ENCODE measurements at places on chromosomes 6 and 20. TPM values are rescaled to one million over a fixed set of nuclear protein-coding genes. Genes with fewer than 3 reads are reported as not detected.

NRN1 gene
- 8.5 TPM for total RNA-seq

SLC25A27 gene
- total RNA-seq: 22.6 TPM

SAPCD1 gene
- 6.5 TPM for total RNA-seq

HTR1E gene
- total RNA-seq: not detected

APMAP gene
- 90.9 TPM for total RNA-seq

CD83 gene
- total RNA-seq: 4.0 TPM

NAA20 gene
- total RNA-seq: 72.8 TPM

CLPSL2 gene
- total RNA-seq: not detected

DNA sequence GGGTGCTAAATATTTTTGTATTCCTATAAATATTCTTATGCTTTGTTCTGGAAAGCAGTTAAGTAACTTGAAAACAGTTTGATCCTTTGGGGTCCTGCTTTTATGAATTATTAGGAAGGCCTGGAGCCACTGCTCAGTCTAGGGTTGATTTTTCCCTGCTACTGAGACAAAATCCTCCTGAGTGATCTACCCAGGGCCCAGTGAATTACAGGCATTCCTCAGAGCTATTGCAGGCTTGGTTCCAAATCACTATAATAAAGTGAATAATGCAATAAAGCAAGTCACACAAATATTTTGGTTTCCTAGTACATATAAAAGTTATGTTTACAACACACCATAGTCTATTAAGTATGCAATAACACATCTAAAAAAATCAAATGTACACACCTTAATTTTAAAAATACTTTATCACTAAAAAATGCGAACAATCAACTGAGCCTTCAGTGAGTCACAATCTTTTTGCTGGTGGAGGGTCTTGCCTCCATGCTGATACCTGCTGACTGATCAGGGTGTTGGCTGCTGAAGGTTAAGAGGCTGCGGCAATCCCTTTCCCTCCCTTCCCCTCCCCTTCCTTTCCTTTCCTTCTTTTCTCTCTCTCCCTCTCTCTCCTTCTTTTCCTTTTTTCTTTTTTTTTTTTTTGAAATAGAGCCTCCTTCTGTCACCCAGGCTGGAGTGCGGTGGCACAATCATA lies 43.0 kb downstream of the DNAAF9 start:
- no peak overlapping the region for H3K27ac ChIP-seq
- H3K4me1 ChIP-seq: no peaks in the 10 kb centered on the region
- DNase-seq: no peak
- H3K27me3 ChIP-seq: no peaks in the 10 kb centered on the region
- peaks cover 6% of the 10 kb centered on the region for H3K36me3 ChIP-seq

DNA sequence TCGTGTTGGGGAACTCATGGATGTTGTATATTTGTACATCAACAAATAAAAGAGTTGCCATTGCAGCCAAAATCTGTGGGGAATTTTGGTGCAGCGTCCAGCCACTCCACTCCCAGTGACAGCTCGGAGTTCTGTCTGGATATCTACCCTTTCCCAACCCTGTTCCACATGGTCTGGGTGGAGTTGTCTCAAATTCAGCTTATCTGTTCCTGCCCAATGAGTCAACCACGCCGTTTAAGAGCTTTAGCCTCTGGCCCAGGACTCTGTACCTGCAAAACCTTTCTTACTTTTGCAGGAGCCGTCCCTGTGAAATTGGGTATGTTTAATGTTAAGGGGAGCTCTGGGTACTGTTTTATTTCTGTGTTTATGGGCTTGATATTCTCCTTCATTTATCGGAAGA lies 33.9 kb upstream of the OVOL2 start:
- H3K4me3 ChIP-seq: no peak overlapping the region
- H3K4me1 ChIP-seq: no peaks in the 10 kb centered on the region
- DNase-seq: no peak
- no peaks in the 10 kb centered on the region for H3K36me3 ChIP-seq

DNA sequence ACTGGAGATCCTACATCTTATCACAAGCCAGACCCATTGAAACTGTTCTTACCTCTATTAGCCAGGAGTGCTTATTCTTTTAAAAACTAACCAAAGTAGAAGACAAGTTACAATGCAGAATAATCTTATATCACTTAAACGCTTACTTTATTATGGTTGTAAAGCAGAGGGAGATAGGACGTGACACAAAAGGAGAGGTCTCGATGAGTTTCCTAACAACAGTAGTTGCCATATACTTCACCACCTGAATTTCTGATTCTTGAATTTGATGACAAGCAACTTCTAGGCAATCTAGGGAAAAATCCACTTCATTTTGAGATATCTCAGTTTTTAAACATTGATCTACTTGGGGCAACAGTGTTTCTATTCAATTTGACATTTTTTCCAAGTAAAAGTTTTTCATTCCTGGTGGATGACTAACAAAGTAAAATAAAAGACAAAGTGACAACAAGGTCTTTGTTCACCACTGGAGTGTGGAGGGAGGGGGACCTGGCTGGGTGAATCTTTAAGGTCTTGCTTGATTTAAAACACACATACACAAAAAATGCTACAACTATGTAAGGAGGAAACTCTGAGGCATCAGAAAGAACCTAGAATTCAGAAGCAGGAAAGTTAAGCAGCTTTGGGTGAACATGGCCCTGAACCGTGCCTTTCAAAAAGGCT lies 110.9 kb downstream of the SMLR1 start:
- no peak overlapping the region for H3K27ac ChIP-seq
- DNase-seq: no peak
- H3K4me3 ChIP-seq: no peak overlapping the region
- H3K27me3 ChIP-seq: no peaks in the 10 kb centered on the region

DNA sequence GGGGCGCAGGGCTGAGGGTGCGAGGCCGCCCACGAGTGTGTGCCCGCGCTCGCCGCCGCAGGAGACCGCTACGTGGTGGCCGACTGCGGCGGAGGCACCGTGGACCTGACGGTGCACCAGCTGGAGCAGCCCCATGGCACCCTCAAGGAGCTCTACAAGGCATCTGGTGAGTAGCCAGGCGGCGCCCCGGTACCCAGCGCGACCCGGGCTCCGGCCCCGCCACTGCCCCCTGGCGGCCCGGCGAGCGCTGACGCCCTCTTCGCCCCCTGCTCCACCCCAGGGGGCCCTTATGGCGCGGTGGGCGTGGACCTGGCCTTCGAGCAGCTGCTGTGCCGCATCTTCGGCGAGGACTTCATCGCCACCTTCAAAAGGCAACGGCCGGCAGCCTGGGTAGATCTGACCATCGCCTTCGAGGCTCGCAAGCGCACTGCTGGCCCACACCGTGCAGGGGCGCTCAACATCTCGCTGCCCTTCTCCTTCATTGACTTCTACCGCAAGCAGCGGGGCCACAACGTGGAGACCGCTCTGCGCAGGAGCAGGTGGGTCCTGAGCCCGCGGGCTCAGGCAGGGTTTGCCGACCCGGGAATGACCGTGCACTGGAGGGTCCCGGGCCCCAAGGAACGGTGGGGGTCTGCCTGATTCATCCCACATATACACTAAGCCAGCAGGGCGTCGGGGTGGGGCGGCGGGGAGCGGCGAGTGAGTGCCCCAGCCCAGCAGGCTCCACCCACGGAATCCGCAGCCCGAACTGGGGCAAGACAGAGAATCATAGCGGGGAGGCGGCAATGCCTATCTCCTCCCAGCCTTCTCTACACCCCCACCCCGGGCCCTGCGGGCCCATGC lies 17.4 kb downstream of the HSPA12B start:
- peak; percentile 70 for DNase-seq
- no peaks in the 10 kb centered on the region for H3K4me1 ChIP-seq
- no peak overlapping the region for H3K4me3 ChIP-seq
- H3K27me3 ChIP-seq: no peaks in the 10 kb centered on the region
- H3K27ac ChIP-seq: no peak overlapping the region
- H3K36me3 ChIP-seq: no peaks in the 10 kb centered on the region

DNA sequence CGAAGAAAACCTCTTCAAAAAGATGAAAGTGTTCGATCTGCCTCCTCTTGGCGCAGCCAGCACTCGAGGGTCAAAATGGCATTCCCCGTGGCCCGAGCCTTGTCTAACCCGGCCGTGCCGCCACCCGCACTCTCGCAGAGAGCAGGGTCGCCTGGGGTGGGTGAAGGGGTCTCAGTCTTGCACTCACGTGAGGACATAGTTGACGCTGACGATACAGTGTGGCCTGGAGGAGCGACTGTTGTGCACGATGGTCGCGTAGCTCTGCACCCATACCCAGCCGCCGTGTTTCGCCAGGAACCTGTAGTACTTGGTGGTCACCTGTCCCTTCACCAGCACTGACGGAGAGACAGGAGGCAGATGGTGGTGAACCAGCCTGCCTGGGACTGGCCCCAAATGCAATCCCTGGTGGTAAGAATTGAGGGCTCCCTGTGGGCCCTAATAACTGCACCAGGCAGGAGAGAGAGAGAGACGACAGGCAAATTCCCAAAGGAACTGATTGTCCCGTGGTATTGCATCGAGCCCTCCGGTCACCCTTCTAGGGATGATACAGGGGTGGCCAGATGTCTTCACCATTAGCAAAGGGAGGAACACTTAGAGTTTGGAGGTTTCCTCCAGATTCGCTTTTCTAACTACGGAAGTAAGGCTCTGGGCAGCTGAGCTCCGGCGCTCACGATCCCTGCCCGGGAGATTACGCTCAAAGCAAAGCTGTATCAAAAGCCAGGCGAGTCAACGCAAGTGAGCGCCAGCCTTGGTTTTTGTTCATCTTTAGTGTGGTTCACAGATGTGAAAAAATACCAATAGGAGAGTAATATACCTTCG lies 17.4 kb downstream of the SIM1 start:
- peak overlapping the region; percentile 69 for H3K27ac ChIP-seq
- no peaks in the 10 kb centered on the region for H3K36me3 ChIP-seq
- H3K4me1 ChIP-seq: peaks cover 13% of the 10 kb centered on the region
- peaks cover 49% of the 10 kb centered on the region for H3K27me3 ChIP-seq
- no peak overlapping the region for H3K4me3 ChIP-seq
- DNase-seq: peak; percentile 49

- H3K4me3 ChIP-seq: no peak overlapping the region
- H3K36me3 ChIP-seq: no peaks in the 10 kb centered on the region
- DNase-seq: peak; percentile 88
- peaks cover 6% of the 10 kb centered on the region for H3K27me3 ChIP-seq
- peaks cover 3% of the 10 kb centered on the region for H3K4me1 ChIP-seq
- no peak overlapping the region for H3K27ac ChIP-seq
Measured at GRCh38 chr20:64083378-64083803, 807 bp downstream of the LKAAEAR1 start.

- H3K36me3 ChIP-seq: peaks cover 21% of the 10 kb centered on the region
- peak overlapping the region; percentile 75 for H3K4me3 ChIP-seq
- H3K4me1 ChIP-seq: peaks cover 4% of the 10 kb centered on the region
- H3K27ac ChIP-seq: peak overlapping the region; percentile 98
- no peaks in the 10 kb centered on the region for H3K27me3 ChIP-seq
Measured at GRCh38 chr20:59940956-59941294, 736 bp downstream of the FAM217B start.

GRCh38 chr6:44564906-44565524 lies 177.5 kb downstream of the CDC5L start:
- H3K27me3 ChIP-seq: peaks cover 4% of the 10 kb centered on the region
- H3K4me3 ChIP-seq: no peak overlapping the region
- DNase-seq: no peak

GRCh38 chr20:23315099-23315498 lies 35.5 kb upstream of the NXT1 start:
- no peak for DNase-seq
- no peak overlapping the region for H3K4me3 ChIP-seq
- no peaks in the 10 kb centered on the region for H3K27me3 ChIP-seq
- H3K27ac ChIP-seq: no peak overlapping the region
- no peaks in the 10 kb centered on the region for H3K36me3 ChIP-seq

DNA sequence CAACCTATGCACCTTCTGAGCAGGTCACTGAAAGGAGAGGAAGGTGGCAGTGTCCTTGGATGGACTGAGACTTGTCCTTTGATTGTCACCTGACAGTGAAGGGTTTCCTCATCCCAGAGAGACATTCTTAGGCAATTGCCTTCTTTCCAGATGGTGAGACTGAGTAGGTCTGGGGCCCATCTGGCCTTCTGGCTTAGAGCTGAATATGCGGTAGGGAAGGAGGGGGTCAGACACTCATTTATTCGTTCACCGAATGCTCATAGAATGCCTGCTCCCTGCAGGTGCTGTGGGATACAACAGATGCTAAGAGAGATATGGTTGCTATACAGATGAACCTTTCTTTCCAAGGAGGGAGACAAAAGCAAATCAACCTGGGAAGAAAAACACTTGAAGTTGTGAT lies 76.8 kb downstream of the BMP6 start:
- H3K27ac ChIP-seq: no peak overlapping the region
- no peaks in the 10 kb centered on the region for H3K27me3 ChIP-seq
- H3K36me3 ChIP-seq: no peaks in the 10 kb centered on the region
- H3K4me1 ChIP-seq: no peaks in the 10 kb centered on the region
- H3K4me3 ChIP-seq: no peak overlapping the region

DNA sequence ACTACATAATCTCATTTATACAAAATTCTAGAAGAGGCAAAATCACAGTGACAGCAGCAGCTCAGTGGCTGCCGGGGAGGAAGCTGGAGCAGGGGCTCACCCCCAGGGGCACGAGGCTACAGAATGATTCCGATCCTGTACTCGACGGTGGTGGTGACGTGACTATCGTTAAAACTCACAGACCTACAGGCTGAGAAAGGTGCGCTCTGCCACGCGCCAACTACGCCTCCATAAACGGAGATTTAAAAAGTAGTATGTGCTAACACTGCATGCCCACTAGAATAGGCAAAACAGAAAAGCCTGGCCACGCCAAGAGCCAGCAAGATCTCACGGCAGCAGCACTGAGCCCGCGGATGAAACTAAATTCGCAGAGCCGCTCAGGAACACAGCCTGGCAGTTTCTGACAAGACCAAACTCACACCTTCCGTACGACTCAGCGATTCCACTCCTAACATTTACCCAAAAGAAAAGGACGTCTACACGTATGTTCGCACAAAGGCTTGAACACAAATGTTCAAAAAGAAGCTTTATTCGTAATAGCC lies 25.2 kb downstream of the TAF4 start:
- H3K36me3 ChIP-seq: no peaks in the 10 kb centered on the region
- no peak overlapping the region for H3K27ac ChIP-seq
- no peak for DNase-seq
- no peaks in the 10 kb centered on the region for H3K4me1 ChIP-seq
- H3K27me3 ChIP-seq: no peaks in the 10 kb centered on the region

DNA sequence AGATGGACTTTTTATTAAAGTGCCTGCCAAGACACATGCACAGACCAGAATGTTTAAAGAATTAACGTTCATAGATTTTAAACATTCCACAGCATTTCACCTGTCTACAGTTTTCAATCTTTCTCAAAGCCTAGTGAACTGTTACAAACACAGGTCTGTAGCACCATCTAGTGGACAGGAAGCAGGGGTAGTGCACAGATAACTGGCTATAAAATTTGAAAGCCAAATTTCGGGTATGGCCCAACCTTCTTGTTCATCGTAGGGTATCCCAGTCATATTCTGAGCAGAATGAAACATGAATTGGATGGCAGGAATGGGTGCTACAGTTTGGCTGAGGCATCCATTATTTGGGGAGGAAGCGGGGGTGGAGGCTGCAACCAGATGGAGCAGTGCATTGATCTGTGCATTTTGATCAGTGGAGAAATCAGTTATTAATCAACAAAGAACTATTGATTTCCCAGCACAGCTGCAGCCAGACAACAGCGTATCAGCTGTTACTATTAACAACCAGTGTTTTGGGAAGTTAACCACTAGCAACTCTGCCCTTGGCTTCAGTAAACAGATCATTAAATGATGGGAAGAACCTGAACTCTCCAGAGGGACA lies 56.1 kb upstream of the B3GAT2 start:
- no peaks in the 10 kb centered on the region for H3K36me3 ChIP-seq
- no peak overlapping the region for H3K27ac ChIP-seq
- H3K4me3 ChIP-seq: no peak overlapping the region
- no peak for DNase-seq
- H3K4me1 ChIP-seq: no peaks in the 10 kb centered on the region

Data from kidney (tissue), 22 donors.